Activated T-helper 1 cell treated with Interleukin-2 at 50 U/mL for 16 hours (primary cell): ENCODE measurements at places on chromosomes 4 and X.
A peak's percentile ranks its signal among the peaks of the same experiment; 100 is the strongest.

- no peak for DNase-seq
These were observed 226.7 kb downstream of the ARHGAP10 start for GRCh38 chr4:147958489-147959065.

- no peak for DNase-seq
These were observed 33.8 kb upstream of the SLAIN2 start for GRCh38 chr4:48307528-48307927.

DNA sequence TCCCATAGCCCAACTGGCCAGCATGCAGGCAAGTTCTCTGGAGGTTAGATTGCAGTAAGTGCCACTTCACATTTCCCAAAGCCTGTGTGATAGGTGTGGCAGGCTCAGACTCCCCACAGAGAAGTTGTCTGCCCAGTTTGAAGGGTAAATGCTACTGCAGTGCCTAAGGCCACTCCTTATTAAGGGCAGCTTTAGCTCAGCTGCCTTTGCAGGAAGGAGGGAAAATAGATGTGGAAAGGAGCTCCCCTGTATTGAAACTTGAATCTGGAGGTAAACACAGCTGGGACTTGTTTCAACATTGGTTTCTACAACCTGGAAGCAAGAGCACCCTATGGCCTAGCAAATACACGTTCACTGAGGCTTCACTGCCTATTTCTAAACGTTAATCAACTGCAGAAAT is 22.4 kb downstream of the NEXMIF start:
- DNase-seq = no peak

DNA sequence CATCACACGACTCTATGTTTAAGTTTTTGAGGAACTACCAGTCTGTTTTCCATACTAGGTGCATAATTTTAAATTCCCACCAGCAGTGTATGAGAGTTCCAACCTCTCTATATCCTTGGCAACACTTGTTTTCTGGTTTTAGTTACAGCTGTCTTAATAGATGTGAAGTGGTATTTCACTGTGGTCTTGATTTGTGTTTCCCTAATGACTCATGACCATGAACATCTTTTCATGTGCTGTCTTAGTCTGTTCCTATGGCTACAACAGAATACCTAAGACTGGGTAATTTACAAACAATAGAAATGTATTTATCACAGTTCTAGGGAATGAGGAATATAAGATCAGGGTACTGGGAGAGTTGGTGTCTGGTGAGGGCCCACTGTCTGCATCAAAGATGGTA is 51.5 kb upstream of the GPR78 start:
- no peak for DNase-seq

DNA sequence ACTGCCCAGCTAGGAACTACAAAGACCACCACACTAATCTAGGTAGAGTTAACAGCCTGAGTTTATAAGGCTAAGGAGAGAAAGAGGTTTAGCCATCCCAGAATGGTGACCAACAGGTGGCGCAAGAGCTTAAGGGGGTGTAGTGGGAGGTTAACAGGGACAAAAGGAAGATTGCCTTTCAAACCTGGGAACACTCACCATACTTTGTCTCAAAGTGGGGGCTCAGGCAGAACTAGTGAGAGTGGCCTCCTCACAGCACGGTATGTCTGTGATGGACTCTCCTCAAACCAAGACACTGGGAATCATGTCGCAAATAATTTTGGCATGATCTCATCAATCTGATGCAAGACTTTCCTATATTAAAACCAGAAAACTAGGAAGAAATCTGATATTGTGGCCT is 23.4 kb downstream of the CCNI start:
- DNase-seq = peak; percentile 37

GRCh38 chrX:74906417-74906816 is 18.8 kb downstream of the NEXMIF start:
- DNase-seq = no peak

DNA sequence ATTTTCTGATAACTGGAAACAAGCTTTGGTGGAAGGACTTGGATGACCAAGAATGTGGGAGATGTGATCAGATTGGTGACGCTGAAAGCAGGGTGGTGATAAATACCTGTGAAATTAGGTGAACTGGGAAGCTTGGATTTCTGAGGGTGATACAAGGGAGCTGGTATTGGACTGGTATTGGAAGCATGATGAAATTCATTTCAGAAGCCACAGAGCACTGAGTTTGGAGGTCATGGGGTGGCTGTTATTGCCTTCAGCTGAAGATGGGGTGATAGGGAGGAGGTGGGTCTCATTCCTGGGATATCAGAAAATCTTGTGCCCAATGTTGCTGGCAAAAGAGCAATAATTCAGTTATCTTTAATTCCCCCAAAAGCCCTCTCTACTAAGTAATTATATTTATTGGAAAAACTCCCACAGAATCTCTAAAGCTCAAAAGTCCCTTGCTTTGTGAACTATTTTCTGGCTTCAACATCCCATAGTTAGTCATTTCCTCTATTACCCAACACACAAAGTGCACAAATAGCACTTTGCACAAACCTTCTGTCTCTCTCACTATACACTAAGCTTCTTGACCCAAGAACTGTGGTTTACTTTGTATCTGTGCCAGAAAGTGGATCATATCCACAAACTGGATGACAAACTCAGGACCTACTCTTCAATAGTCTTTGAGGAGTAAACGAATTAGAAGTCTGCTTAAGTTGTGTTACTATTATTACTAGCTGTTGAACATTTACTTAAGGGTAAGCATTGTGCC is 23.1 kb upstream of the CAMK2D start:
- no peak for DNase-seq

GRCh38 chrX:77617206-77617605 is 168.8 kb downstream of the ATRX start:
- no peak for DNase-seq

DNA sequence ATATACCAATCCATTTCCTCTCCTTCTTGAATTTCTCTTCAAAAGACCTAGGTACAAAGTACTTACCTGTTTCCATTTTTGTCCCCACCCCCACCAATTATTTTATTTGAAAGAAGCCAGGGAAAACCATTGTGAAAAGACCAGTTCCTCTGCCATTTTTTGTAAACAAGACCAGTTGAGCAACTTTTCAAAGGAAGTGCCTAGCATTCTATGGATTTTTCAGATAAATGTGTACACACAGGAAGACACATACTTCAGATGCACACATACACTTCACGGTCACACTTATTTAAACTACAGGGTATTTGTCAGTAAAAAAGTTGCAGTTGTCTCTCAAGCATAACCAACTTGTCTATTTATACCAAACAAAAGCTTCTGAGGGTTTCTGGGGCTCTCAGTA is 587.2 kb upstream of the KLHL4 start:
- no peak for DNase-seq
